ENCODE measurements at places on chromosomes 16 and 17. TPM values are rescaled to one million over a fixed set of nuclear protein-coding genes. Genes with fewer than 3 reads are reported as not detected.

- H3K27me3 ChIP-seq: no peaks in the 10 kb centered on the region
- H3K36me3 ChIP-seq: peaks cover 10% of the 10 kb centered on the region
- H3K4me1 ChIP-seq: peaks cover 9% of the 10 kb centered on the region
- DNase-seq: peak; percentile 96
Measured at GRCh38 chr16:69906838-69907401, 44.2 kb upstream of the CLEC18A start.

DNA sequence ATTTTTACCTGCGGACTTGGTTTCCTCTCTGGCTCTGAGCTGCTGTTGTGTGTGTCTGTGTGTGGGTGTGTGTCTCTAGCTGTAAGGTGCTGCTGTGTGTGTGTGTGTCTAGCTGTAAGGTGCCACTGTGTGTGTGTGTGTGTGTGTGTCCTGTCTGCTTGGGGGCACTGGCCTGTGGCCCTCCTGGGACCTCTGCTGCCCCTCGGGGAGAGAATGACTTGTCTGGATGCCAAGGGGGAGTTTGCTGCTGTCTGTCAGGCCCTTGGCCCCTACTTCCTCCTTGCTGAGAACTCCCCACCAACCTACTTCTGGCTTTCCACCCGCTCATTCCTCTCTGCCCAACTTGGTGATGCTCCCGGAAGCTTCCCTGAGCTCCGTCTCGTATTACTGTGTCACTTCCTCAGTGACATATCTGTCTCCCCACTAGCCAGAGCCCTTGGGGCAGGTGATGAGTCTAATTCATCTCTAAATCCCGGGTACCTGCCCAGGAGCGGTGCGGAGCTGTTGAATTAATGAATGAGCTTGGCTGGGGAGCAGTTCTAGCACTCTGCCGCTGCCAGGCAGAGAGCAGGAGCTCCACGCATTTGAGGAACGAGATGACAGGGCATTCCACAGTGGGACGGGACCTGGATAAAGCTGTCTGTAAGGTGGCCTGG lies 3.5 kb upstream of the LASP1NB start:
- H3K27ac ChIP-seq: peak overlapping the region; percentile 4
- H3K36me3 ChIP-seq: peaks cover 40% of the 10 kb centered on the region

DNA sequence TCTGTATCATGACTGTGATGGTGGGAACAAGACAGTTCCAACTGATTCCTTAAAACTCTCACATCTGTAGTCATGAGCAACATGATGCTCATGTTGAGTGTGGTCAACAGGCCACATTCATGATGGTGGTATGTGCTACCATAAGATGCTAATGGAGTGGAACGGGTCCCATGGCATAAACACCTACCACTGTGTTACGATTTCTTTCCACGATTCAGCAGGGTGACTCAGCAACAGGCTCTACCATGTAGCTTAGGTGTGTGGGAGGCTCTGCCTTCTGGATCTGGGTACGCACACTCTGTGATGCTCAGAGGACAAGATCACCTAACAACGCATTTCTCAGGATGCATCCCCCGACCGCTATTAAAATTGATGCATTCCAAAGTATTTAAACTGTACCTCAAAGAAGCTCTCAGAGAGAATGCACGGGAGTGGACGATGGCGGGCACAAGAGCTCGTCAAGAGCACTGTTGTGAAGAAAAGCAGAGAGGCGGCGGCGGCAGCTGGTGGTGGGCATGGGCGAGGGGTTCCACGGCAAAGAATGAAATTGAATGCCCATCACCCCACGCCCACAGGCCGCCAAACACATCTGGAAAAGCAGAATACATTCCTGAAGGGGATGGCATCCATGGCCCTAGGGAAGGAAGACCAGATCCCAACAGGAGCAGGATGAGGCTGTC lies 133.3 kb downstream of the ZNF778 start:
- H3K27me3 ChIP-seq: no peaks in the 10 kb centered on the region
- peak; percentile 63 for DNase-seq
- no peak overlapping the region for H3K4me3 ChIP-seq
- H3K4me1 ChIP-seq: peaks cover 9% of the 10 kb centered on the region
- peaks cover 7% of the 10 kb centered on the region for H3K36me3 ChIP-seq
- H3K27ac ChIP-seq: no peak overlapping the region

GFAP gene
- total RNA-seq: not detected

CETP gene
- total RNA-seq: not detected
